Common myeloid progenitor, CD34-positive (primary cell): ENCODE measurements at places on chromosomes 1 and 21.

GRCh38 chr21:46172863-46173528 is 11.3 kb downstream of the SPATC1L start:
- H3K27ac ChIP-seq, result no peak overlapping the region
- no peaks in the 10 kb centered on the region for H3K4me1 ChIP-seq
- H3K36me3 ChIP-seq, result peaks cover 2% of the 10 kb centered on the region
- no peak overlapping the region for H3K4me3 ChIP-seq

DNA sequence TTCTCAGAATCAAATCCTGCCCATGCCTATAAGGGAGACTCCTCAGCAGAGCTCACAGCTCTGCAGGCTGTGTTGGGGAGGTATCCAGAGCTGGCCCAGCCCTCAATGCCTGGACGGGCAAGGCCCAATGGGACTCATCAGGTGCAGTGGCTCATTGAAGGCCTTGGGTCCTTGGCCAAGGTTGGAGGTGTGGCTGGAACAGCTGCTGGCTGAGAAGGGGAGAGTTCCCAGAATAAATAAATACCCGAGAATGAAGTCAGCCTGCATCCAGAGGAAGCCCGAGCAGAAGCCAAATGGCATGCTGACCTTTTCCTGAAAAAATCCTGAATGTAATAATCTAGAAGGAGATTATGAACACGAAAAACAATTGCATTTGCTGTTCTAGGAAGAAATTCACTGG is 25.2 kb upstream of the IKBKE start:
- no peak for DNase-seq
- no peaks in the 10 kb centered on the region for H3K27me3 ChIP-seq
- H3K4me1 ChIP-seq, result no peaks in the 10 kb centered on the region
- H3K36me3 ChIP-seq, result peaks cover 64% of the 10 kb centered on the region
- no peak overlapping the region for H3K27ac ChIP-seq

GRCh38 chr1:9453779-9454418 is 85.4 kb upstream of the SLC25A33 start:
- H3K4me3 ChIP-seq, result no peak overlapping the region
- DNase-seq, result no peak
- H3K27me3 ChIP-seq, result peaks cover 2% of the 10 kb centered on the region
- no peak overlapping the region for H3K27ac ChIP-seq
- H3K36me3 ChIP-seq, result no peaks in the 10 kb centered on the region

DNA sequence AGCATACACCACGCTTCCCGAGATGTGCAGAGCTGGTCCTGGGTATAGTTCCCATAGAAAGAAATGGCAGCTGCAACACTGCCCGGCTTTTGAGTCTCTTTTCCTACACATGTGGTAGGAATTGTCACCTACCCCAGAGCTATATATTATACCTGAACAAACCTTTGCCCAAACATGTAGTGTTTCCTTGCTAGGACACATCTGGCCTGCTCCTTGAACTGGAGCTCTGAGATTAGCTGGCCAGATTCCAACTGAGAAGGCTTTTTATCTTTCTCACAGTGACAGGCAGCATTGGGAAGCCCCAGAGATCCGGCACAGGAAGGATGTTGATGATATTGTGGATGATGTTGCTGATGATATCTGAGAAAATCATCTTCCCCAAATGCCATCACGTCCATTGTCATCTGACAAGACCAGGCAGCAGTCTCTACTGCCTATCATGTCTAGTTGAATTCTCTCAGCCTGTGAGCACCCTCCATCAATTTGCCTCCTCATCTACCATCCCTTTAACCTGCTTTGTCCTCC is 115.0 kb upstream of the SMYD2 start:
- H3K27ac ChIP-seq, result no peak overlapping the region
- no peak overlapping the region for H3K4me3 ChIP-seq
- no peak for DNase-seq
- H3K4me1 ChIP-seq, result no peaks in the 10 kb centered on the region

GRCh38 chr1:62989497-62989896 is 205.6 kb downstream of the ATG4C start:
- no peak overlapping the region for H3K27ac ChIP-seq
- no peak overlapping the region for H3K4me3 ChIP-seq
- H3K27me3 ChIP-seq, result no peaks in the 10 kb centered on the region
- no peaks in the 10 kb centered on the region for H3K4me1 ChIP-seq
- DNase-seq, result no peak
- no peaks in the 10 kb centered on the region for H3K36me3 ChIP-seq

GRCh38 chr1:65524931-65525265 is 104.4 kb downstream of the LEPR start:
- peaks cover 12% of the 10 kb centered on the region for H3K27me3 ChIP-seq
- no peak overlapping the region for H3K27ac ChIP-seq
- no peaks in the 10 kb centered on the region for H3K4me1 ChIP-seq

GRCh38 chr1:87180682-87181081 is 148.0 kb upstream of the LMO4 start:
- H3K4me3 ChIP-seq, result no peak overlapping the region
- no peak overlapping the region for H3K27ac ChIP-seq
- DNase-seq, result no peak
- peaks cover 6% of the 10 kb centered on the region for H3K4me1 ChIP-seq
- H3K27me3 ChIP-seq, result no peaks in the 10 kb centered on the region
- H3K36me3 ChIP-seq, result no peaks in the 10 kb centered on the region

- H3K36me3 ChIP-seq, result no peaks in the 10 kb centered on the region
- H3K27ac ChIP-seq, result no peak overlapping the region
- DNase-seq, result peak; percentile 82
- no peak overlapping the region for H3K4me3 ChIP-seq
Measured at GRCh38 chr21:39006571-39007311, 176.5 kb downstream of the PSMG1 start.

DNA sequence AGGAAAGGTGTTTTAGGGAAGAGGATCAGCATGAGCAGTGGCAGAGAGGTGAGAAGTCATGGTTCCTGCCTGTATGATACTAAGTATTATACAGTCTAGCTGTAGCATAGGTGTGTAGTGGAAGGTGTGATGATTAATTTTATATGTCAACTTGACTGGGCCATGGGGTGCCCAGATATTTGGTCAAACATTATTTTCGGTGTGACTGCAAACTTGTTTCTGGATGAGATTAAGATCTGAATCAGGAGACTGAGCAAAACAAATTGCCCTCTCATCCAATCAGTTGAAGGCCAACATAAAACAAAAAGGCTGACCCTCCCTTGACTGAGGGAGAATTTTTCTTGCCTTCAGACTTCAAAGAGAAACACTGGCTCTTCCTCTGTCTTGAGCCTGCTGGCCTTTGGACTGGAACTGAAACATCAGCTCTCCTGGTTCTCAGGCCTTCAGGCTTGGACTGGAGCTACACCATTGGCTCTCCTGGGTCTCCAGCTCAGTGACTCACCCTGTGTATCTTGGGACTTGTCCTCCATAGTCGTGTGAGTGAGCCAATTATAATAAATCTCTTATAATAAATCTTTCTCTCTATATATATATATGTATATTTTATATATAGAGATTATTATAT is 6.8 kb upstream of the CDC42 start:
- no peak overlapping the region for H3K27ac ChIP-seq
- no peaks in the 10 kb centered on the region for H3K27me3 ChIP-seq
- no peak overlapping the region for H3K4me3 ChIP-seq
- H3K36me3 ChIP-seq, result no peaks in the 10 kb centered on the region
- peaks cover 23% of the 10 kb centered on the region for H3K4me1 ChIP-seq

GRCh38 chr21:29418813-29419212 is 120.1 kb downstream of the BACH1 start:
- no peaks in the 10 kb centered on the region for H3K4me1 ChIP-seq
- DNase-seq, result peak; percentile 9
- H3K27ac ChIP-seq, result no peak overlapping the region

DNA sequence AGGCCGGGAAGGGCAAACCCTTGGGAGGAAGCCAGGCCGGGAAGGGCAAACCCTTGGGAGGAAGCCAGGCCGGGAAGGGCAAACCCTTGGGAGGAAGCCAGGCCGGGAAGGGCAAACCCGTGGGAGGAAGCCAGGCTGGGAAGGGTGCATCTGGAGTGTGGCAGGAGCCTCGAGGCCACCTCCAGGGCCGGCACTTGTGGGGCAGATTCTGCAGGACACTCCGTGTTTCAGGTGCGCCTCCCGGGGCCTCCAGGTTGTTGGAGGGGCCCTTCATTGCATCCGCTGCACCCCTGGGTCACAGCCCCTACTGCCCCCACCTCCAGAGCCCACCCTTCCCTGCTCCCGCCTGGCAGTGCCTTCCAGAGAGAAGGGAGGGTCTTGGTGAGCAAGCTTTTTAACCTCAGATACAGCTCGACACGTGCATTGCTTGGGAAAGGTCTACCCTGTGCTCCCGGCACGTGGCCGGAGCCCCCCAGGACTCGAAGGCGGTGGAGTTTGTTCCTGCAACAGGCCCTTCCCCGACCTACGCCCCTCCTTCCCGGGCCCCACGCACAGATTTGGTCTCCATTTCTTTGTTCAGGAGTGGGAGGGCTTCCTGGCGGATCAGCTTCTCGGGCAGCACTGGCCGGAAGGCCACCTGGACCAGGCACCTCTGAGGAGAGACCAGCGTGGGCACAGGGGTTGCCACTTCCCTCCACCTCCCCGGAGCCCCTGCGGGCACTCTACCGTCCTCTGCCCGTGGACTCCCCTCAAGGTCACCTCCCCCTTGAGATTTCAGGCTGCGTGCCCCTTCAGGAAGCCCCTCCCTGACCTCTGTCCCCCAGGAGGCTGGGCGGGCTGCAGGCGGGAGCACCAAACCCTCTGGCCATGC is 9.4 kb upstream of the TMEM52 start:
- no peaks in the 10 kb centered on the region for H3K36me3 ChIP-seq
- H3K4me1 ChIP-seq, result no peaks in the 10 kb centered on the region
- H3K27ac ChIP-seq, result no peak overlapping the region
- H3K27me3 ChIP-seq, result no peaks in the 10 kb centered on the region
- DNase-seq, result no peak

DNA sequence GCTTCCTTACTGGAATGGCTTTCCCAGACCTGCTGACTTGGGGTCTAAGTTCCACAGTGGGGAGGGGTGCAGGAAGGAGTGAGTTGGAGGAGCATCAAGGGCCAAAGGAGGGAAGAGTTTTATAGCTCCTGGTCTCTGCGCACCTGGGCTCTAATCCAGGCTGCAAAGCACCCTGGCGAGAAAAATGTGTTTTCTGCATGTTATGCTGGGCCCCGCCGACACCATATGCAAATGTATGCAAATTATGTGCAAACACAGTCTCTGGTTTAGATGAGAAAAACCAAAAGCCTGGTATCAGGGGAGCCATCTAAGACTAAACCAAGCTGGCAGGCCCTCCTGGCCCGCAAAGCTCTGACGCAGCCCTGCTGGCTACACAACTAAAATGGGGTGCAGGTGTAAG is 95.0 kb downstream of the VWA5B1 start:
- H3K4me3 ChIP-seq, result no peak overlapping the region
- no peaks in the 10 kb centered on the region for H3K27me3 ChIP-seq
- DNase-seq, result no peak
- H3K4me1 ChIP-seq, result no peaks in the 10 kb centered on the region
- H3K27ac ChIP-seq, result no peak overlapping the region

DNA sequence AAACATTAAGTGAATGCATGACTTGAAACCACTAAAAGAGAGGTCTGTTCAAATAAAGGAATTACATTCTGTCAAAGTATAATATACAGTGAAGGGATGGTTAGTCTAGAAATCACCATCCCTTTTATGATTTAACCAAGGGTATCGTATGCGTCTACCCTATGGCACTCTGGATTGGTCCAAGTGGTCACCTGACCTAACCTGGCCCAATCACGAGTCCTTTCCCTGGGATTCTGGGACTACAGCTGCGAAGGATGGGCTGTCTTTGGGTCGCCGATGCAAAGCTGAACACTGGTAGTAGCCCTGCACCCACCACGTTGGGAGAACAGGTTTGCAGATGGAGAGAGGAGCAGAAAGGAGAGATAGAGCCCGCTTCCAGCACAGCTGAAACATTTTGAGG is 30.4 kb upstream of the C1orf198 start:
- H3K27ac ChIP-seq, result no peak overlapping the region
- H3K36me3 ChIP-seq, result peaks cover 3% of the 10 kb centered on the region
- DNase-seq, result no peak

DNA sequence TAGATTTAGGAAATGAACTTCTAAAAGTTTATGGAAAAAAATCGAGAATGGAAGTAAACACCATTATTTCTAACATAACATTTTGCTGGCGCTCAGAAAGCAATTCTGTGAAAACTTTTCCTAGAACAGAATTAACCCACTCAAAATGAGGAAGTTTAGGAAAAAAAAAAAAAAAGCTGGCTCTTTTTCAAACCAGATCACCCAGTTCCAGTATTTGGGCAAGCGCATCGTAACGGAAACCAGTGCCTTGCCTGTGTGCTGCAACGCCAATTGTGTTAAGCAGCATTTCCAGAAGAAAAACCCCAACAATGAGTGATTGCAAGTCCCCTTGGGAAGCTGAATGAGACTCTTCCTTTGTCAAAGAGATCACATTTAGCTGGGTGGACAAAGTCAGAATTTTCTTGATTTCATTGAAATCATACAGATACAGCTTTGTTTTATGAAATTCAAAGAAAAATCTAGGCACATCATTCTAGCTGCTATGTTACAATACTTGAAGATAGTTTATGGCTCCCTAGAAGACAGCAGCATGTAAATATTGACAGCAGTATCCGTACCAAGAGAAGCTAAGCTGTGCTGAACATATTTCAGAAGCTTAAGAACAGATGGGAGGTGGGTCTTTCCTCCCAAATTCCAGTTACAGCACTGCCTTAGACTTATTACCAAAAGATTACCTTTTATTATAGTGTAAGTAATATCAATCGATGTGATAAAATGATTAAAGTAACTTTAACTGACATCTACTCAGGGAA is 113.4 kb downstream of the ERG start:
- H3K4me3 ChIP-seq, result peak overlapping the region; percentile 33
- H3K36me3 ChIP-seq, result peaks cover 11% of the 10 kb centered on the region

GRCh38 chr1:176225911-176226310 is 18.8 kb upstream of the COP1 start:
- DNase-seq, result no peak
- no peaks in the 10 kb centered on the region for H3K27me3 ChIP-seq
- H3K36me3 ChIP-seq, result no peaks in the 10 kb centered on the region
- H3K4me1 ChIP-seq, result no peaks in the 10 kb centered on the region

DNA sequence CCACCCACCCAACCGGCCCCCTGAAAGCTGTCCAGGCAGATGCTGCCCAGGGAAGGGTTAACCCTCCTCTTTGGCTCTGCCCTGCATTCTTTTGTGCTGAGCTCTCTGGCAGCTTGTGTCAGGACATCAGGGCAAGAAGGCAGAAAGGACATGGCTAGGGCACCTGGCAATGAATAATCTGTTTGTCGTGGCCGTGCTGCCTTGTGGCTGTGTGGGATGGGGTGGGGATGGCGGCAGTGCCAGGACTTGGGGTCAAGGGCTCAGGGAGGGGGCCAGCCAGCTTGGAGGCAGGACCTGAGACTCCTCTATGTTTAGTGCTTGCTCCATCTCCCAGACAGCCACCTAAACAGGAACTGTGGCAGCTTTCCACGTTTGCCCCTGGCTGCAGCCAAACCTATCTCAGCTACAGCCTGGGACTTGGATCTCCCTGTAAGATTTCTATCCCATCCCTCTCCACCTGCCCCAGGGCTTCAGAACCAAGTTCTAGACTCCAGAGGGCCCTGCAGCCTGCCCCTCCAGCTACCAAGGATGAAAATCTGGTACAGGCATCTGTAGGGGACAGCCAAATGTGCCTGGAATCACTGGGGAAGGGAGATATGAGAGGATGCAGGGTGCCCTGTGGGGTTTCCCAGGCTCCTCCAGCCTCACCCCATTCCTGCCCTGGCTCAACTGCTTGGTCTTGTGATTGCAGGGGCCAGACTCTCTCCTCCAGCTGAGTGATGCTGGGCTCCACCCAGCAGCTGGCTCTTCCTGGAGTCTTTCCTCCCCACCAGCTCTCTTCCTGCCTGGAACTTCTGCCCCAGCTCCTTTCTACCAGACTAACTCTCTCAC is 9.6 kb upstream of the GPR37L1 start:
- no peaks in the 10 kb centered on the region for H3K36me3 ChIP-seq
- no peak overlapping the region for H3K27ac ChIP-seq
- H3K4me3 ChIP-seq, result no peak overlapping the region
- no peaks in the 10 kb centered on the region for H3K27me3 ChIP-seq
- DNase-seq, result no peak
